ENCODE measurements at places on chromosomes 3 and 15. TPM values are rescaled to one million over a fixed set of nuclear protein-coding genes. Genes with fewer than 3 reads are reported as not detected.
A peak's percentile ranks its signal among the peaks of the same experiment; 100 is the strongest.

Gene CFAP161
- total RNA-seq: not detected

Gene TUSC2
- total RNA-seq: 25.0 TPM

Gene SPTBN5
- 0.54 TPM for total RNA-seq

Gene MCF2L2
- 6.0 TPM for total RNA-seq

DNA sequence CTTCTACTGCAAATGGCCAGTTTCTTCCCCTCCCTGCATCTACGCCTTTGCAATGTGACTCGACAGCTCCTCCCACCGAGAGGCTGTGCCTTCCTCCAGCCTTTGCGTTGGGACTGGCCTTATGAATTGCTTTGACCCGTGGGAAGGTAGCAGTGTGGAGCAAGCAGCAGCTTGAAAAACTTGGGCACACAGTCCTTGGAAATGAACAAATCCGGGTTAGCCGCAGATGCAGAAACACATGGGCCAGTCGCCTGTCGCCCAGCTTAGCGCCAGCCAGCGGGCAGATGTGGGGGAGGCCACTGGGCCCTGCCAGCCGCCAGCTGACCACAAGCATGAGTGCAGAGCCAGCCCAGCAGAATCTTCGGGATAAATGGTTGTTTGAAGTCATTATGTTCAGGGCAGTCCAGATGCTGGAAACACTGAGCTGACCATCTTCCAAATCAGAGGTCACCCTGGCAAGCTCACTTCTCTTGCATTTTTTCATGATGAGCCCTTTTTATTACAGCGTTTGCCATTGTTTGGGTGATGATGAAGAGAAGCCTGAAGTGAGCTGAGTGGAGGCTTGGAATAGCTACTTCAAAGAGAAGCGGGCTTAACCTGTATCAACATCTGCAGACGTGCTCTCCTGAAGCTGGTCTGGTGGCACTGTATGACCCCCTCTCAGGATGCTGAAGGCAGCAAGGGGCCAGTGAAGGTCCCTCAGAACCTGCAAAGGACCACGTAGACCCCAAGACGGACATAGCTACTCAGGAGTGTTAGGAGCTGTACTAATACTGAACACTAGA is 9.8 kb downstream of the SELENOS start:
- DNase-seq: no peak

DNA sequence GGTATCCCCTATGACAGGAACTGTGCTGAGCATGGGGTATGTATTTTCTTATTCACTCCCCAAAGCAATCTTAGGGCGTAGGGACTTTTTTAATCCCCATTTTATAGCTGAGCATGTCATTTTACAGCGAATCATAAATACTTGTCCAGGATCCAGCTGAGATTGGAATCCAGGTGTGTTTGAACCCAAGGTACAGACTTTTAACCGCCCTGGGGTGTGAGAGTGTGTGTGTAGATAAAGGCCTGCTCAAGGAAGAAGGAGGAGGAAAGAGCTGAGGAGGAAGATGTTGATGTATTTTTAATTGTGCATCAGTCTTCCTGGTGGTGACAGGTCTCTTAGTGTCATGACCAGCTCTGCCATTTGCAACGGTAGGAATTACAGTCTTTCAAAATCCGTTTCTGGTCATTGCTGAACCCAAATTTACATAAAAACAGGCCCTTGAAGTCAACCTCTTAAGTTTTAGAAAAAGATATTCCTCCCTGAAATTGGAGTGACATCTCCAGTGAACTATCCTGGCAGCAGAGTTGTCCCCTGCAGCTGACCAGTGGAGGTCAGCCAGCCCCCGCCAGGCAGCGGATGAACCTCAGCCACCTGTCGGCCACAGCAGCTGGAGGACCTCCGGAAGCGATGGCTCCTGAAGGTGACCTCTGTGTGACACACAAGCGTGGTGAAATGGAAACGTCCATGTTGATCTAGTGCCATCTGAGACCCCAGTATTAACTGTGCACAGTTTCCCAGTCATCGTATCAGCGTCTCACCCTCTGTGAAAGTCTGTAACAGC is 92.8 kb upstream of the MITF start:
- DNase-seq: no peak

- DNase-seq: no peak
Measured at GRCh38 chr3:43436507-43437140, 150.3 kb downstream of the SNRK start.

DNA sequence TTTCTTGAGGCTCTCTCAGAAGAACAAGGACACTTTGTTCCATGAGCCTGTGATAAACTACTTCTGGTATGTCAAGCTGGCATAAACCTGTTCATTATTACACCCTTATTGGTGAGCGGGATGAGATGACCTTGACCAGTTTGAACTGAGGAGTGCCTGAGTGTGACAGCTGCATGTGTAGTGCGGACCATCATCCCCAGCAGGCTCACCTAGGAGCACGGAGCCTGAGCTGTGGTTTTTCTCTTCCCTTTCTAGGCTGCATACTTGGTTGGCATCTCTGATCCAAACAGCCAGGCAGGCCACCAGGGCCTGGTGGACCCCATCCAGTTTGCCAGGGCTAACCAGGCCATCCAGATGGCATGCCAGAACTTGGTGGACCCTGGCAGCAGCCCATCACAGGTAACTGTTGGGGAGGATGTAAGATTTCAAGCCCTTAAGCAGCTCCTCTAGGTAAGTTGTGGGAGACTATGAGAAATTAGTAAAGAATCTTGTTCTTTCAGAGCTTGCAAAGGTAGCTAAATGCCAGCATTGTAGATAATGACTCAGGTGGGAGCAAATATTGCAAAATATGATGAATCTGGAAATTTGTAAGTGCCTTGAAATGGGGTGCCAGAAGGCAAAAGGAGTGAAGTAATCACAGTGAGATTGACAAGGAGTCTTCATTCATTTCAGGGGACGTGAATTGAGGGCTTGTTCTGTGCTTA is 288.9 kb upstream of the TPM1 start:
- no peak for DNase-seq

GRCh38 chr15:50176869-50177268 is 5.1 kb upstream of the SLC27A2 start:
- DNase-seq: no peak

GRCh38 chr15:36361351-36361870 is 218.0 kb upstream of the CDIN1 start:
- no peak for DNase-seq

DNA sequence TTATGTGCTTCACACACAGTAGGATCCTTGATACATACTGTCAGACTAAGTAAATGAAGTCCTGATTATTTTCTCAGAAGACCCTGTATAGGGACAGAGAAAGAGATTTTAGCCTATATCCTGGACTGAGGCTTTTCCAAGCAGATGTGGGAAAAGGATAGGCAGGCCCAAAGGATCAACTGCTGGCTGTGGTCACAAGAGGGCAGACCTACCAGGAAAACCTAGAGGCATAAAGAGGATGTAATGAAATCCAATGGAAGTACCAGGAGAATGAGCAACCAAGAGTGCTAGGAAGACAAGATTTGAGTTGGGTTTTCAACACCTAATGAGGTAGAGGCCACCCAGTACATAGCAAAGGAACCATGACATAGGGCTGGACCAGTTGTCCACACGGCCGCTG is 23.1 kb downstream of the DCLK3 start:
- no peak for DNase-seq

- no peak for DNase-seq
Measured at GRCh38 chr3:193982258-193982659, 153.7 kb upstream of the HES1 start.

- DNase-seq: peak; percentile 9
Measured at GRCh38 chr3:10747341-10747740, 68.7 kb upstream of the SLC6A11 start.

DNA sequence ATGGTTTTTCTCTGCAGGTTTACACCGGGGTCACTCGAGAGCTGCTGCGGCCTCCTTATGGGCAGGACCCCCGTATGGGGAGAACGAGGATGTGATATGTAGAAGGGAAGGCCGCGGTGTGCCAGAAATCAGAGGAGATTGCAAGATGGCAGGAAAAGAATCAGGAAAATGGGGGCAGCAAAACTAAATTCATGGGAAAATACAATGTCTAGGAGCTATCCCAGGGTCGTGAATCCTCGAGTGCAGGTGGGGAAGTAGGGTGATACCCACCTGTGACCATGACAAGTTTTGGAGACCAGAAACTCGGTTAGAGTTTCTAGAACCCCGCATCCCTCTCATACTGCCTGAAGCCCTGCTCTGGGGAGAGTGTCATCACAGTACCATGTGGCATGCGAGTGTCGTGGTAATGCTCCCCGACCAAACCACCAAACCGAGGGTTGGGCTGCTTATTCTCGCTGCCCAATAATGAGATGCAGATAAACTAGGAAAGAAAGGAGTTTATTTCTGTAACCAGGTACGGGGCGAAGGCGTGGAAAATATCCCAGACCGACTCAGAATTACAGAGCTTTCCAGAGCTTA is 781 bp downstream of the TRNT1 start:
- DNase-seq: peak; percentile 78

DNA sequence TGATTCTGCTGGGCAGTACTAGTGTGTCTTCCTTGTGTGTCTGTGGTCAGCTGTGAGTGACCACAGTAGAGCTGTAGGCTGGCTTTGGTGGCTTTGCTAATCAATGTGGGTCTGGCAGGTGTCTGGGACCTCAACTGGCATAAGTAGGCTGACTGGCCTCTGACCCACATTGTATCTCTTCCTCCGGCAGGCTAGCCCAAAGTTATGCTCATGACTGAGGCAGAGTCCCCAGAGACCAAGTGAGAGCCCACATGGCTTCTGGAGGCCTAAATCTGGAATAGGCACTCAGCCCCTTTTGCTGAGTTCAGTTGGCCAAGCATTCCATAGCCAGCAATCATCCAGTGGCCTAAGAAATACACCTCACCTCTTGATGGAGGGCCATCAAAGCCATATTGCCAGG is 289.1 kb upstream of the SUCLG2 start:
- no peak for DNase-seq

DNA sequence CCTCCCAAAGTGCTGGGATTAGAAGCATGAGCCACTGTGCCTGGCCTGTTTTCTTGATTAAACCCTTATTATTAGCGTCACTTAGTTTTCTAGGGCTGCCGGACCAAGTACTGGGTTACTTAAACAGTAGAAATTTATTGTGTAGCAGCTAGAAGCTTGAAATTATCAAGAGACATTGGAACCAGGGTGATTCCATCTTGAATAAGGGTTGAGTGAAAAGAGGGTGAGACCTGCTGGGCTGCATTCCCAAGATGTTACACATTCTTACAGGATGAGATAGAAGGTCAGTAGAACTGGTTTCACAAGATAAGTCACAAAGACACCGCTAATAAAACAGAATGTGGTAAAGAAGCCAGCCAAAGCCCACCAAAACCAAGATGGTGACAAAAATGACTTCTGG is 18.6 kb upstream of the FSTL1 start:
- DNase-seq: no peak

- no peak for DNase-seq
Measured at GRCh38 chr3:15164340-15164739, 41.7 kb upstream of the CAPN7 start.

DNA sequence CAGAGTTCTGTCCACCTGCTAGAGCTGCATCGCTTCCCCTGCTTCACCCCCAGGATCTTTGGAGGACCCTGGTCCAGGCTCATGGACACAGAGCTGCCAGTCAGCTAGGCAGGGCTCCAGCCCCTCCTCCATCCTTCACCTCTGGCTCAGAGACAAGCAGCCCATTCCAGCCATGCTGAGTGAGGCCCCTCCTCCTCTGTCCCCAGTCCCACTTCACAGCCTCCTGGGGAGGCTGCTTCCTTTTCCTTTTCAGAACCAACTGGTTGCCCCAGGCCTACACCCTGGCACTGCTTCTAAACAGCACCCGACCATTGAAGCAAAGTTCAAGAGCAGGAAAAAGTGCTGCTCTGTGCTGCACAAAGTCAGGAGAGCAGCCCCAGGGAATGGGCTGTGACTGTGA is 22.2 kb downstream of the IQSEC1 start:
- DNase-seq: no peak

DNA sequence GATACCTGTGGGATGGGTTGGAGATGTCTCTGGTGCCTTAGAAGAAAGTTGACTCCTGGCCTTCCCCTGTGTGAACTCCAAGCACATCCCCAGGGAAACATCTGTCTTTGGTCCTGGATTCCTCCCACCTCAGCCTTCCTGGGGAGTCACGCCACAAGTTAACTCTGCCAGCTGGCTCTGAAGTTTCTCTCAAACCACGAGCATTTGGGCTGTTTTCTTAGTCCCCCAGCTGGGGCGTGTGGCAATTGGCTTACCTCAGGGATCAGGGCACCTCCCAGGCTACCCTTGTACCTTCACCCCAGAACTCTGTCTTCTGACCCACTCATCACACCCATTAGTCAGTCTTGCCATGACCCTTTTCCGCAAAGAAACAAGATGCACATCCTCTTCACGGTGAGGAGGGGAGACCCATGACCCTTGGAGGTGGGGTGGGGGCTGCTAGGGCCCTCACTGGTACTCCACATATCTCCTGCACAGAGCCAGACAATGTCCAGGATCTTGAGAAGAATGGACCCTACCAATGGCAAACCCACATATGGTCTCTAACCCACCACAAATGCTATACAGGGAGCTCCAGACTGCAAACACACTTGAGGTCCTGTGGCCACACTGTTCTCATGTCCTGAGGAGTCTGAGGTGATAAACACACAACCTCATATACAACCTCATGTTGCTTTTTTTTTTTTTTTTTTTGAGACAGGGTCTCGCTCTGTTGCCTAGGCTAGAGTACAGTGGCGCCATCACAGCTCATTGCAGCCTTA is 3.9 kb downstream of the NEIL1 start:
- DNase-seq: no peak

GRCh38 chr3:187902936-187903335 is 157.7 kb upstream of the BCL6 start:
- no peak for DNase-seq

DNA sequence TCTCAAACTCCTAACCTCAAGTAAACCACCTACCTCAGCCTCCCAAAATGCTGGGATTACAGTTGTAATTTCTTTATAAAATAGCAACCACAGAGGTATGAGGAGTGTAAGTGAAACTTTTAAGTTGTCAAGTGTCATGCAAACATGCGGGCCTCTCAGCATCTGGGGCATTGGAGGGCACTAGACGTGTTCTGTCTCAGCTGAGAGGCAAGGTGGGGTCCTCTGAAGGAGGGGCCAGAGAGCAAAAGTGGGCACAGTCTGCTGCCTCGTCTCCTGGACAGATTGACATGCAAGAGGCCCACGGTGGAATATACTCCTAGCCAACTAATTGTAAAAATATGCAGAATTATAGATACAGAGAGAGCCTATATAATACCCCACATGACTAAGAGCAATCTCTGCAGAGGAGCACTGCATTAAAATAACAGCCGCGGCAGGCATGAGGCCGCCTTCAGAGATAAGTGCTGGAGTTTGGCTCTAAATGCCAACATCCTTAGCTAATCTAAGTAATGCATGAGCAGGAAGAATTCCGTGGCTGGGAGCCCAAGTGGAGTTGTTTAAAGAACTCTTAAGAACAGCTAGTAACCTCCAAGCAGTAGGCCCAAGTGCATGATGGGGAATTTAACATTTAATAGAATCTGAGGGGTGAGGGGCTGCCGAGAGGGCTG is 87.8 kb upstream of the RNU6-1 start:
- DNase-seq: no peak

GRCh38 chr3:159378396-159379194 is 576.7 kb downstream of the MFSD1 start:
- no peak for DNase-seq

Data from activated CD8-positive, alpha-beta memory T cell treated with anti-CD3 and anti-CD28 coated beads, Interleukin-2, amount 10 ng/mL, durations not matched to agents 7 days and 5 days (primary cell).